ENCODE measurements at places on chromosomes 13 and 19.

- no peak for DNase-seq
These were observed 4.3 kb upstream of the ACP5 start for GRCh38 chr19:11581740-11582139.

DNA sequence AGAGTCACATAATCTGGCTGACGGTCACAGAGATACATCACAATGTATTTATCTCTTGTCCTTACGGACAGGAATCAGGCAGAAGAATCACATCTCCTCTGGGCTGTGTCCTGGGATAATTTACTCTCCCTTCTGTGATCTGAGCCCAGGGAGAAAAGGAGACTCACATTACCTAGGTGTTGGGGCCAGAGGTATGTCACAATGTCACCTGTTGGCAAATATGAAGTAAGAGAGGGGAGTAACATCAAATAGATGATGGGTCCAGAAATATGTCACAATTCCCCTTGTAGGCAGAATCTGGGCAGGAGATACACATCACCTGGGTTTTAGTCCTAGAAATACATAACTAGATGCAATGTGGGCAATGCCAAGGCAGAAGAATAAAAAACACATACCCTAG, 67.2 kb downstream of the ZNF726 start:
- no peak for DNase-seq

- no peak for DNase-seq
These were observed 32.6 kb upstream of the RFC3 start for GRCh38 chr13:33785384-33785783.

GRCh38 chr13:105147461-105147860, 1388.0 kb downstream of the EFNB2 start:
- DNase-seq, result no peak

DNA sequence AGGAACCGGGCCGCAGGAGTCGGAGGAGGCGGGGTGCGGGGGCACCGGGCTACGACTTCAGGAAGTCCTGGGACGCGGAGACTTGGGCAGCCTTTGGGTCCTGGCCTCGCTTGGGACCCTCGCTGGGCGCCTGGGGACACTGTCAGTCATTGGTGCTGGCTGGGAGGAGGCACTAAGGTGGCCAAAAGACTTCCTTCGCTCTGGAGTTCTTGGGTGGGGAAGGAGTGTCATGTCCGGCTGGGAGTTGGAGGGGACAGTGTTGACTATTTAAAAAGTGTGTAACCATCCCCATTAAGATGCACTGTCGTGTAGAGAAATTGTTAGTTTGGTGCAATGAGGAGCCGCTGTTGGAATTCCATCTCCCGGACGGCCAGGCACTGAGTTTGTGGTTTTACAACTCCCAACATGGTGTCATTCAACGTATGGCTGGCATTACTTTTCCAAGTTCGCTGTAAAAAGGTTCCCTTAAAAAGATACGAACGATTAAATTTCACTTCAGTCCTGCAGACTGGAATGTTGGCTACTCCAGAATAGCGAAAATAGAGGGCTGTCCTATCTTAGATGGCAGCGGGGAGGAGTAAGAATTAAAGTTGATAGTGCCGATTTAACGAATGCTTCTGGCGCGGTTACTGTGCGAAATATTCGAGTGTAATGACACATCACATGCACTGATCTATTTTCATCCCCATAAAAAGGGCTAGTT, 776 bp downstream of the DNAJC3 start:
- peak; percentile 69 for DNase-seq

- no peak for DNase-seq
These were observed 27.6 kb downstream of the ELL start for GRCh38 chr19:18494267-18494607.

GRCh38 chr13:110629735-110630134, 14.4 kb downstream of the NAXD start:
- DNase-seq, result no peak

DNA sequence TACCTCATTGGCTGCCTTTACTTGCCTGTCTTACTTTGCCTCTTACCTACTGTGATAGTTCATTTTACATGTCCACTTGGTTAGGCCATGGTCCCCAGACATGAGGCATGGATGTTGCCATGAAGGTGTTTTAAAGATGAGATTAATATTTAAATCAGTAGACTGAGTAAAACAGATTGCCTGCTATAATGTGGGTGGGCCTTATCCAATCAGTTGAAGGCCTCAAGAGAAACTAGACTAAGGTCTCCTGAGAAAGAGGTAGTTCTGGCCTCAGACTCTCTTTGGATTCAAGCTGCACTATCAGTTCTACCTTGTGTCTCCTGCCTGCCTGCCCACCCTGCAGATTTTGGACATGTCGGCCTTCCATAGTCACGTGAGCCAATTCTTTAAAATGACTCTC, 26.1 kb downstream of the ADGRE3 start:
- DNase-seq, result no peak

- no peak for DNase-seq
These were observed 2.0 kb upstream of the SYCE2 start for GRCh38 chr19:12921047-12921446.

GRCh38 chr13:77820431-77821149, 98.0 kb downstream of the EDNRB start:
- no peak for DNase-seq

DNA sequence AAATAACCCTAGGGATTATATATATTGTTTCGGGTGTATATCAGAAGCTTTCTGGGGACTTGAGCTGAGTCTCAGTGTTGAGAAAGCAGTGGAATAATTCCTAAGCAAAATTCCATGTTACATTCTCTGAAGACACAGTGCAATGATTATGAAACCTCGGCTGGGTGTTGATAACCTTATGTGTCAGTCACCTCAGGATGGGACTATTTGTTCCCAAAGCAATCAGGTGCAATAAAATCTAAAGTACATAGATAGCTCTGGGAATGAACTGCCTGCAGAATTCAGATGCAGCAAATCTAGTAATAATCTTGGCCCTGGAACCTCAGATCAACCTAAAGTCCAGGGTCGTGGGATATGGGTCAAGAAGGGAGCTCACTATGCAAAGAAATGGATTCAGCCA, 53.0 kb downstream of the EDNRB start:
- DNase-seq, result no peak

DNA sequence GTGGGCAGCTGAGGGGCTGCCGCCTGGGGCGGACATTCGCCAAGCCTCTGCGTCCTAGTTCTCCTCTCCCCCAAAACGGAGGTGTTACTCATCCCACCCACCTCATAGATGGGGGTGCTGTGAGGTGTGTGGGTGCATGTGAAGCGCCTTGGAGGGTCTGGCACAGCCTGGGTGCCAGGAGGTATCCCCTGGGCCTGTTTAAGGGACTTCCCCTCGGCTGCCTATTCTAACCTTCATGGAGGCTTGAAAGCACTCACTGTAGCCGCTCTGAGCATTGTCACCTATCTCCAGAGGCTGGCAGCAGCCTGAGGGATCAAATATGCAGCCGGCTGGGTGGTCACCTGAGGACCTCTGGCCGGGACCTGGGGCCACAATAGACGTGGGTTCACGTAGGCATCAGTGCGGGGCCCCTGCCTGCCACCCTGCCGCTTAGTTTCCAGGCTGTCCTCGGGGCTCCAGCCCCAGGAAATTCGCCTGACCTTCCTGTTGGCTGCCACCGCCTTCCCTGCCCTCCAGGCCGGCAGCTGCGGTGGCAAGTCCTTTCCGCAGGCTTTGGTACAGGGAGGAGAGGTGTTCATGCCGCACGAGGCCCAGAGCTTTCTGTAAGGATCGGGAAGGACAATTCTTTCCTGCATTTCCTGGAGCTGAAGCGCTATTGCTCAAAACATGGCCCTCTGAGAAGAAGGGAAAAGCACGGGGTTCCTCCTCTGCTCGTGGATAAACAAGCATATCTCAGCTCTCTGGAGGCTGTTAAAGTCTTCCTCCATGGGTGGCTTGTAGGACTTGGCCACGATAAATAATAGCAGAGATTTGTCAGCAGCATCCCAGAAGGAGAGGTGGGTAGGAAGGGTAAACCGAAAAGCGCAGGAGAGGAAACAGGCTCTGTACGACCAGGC, 4.6 kb downstream of the COL4A2 start:
- DNase-seq, result no peak

- no peak for DNase-seq
These were observed 1251.0 kb downstream of the PCDH17 start for GRCh38 chr13:58882516-58882915.

DNA sequence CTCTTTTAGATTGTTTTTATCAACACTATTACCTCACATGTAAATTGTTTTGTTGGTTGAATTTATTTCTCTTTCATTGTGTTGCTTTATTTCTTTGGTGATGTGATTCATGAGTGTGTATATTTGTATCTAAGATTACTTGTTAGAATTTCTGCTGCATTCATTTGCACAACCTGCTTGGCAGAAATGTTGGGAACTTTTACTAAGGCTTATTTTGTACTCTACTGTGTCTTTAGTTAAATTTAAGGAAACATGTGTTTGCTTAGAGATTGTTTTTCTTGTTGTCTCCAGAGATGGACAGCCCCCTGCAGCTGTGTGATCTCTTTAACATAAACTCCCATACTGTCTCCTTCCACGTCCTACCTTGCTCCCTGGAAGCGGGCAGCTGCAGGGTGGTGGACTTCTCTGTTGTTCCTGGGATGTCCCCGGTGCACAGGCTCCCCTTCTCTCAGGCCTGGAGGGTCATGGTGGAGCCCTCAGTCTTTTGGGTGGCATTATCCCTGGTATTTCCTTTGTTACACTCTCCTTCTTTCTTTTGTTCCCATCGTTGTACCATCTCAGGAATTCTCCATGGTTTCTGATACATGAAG, 212.0 kb upstream of the SPRY2 start:
- DNase-seq, result no peak

GRCh38 chr13:110551284-110551683, 10.2 kb downstream of the RAB20 start:
- DNase-seq, result no peak

DNA sequence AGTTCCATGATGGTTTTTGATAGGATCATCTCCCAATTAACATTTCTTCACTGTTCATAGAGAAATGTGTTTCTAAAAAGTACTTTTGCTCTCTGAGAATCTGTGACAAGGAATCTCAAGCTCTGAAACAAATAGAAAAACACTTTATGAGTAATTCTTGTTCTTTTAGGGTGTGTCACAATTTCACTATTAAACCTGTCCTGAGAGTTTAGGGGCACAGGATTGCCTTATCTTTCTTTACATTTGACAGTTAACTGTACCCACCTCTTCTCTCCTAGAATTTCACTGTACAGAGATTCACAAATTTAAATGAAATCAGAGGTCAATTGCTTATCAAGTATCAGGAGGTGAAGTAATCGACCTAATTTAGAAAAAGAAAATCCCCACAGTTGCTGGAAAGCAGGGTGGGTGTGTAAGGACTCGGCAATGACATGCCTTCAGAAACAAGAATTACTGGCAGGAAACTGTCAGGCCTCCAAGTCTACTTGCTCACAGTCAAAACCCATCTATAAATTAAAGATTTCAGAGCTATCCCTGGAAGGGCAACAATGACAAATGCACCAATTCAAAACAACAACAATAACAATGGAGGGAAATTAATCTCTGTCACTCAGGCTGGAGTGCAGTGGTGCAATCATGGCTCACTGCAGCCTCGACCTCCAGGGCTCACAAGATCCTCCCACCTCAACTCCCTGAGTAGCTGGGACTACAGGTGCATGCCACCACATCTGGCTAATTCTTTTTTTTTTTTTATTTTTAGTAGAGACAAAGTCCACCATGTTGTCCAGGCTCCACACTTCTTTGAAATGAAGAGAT, 250.2 kb downstream of the ABCC4 start:
- no peak for DNase-seq

DNA sequence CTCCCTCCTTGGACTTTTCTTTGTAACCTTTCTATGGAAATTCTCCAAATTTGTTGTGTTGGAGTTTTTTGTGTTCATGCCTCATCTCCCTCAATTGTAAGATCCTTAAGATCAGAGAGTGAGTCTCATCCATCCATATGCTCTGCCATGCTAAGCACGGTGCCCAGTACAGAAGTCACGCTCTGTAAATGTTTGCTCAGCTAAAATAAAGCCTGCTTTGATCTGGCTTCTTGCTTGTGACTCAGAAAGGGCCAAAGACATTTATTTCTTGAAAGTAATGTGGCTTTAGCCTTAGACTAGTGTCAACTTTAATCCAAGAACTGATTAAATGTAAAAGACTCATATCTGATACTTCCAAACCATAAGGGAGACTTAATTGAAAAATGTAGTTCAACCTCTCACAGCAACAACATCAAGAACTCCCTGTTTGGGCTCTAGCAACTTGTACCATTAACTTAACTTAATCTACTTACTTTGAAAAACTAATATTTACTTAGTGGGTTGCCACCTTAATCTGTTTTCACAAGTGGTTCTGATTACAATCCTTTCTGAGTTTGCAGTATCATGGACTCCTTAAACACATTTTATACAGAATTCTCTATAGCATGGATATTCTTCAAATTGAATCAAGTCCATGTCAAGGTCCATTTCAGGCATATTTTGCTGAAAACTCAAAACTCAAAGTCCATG, 100.2 kb downstream of the KL start:
- no peak for DNase-seq

GRCh38 chr19:51407511-51408131, 9.8 kb downstream of the SIGLEC10 start:
- peak; percentile 64 for DNase-seq

- DNase-seq, result no peak
These were observed 355.6 kb downstream of the SLC7A1 start for GRCh38 chr13:29239653-29240525.
